HCT116 (cell line): ENCODE measurements at places on chromosomes 5 and 9.

DNA sequence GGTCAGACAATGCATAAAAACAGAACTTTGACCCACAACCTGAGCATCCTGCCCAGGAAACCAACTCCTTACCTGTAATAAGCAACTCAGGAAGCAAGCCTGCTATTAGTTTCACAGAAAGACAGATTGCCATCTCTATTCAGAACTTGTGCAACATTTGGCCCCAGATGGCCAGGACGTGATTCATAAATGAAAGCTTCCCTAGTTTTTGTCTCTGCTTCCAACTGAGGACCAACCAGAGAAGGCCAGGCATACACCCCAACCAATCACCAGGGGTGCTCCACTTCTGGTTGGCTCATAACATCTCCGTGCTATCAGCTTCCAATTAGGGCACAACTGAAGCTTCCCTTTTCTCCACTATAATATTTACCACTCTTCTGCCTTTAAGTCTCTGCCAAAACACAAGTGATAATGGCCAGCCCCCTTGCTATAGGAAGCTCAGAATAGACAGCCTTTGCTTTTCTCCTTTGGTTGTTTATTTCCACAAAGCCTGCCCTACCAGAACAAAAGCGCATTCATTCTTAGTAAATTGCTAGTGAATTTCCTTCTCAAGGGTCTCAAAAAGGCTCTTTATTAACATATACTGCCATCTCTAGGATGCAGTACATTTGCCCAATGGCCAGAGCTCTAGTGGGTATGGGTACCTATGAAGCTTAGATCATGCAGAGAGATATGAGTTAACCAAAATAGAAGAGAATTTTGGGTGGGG is 289.7 kb upstream of the DAP start:
- no peak for DNase-seq

- no peak for DNase-seq
Measured at GRCh38 chr9:110130791-110131416, 77.1 kb downstream of the C9orf152 start.

- no peak for DNase-seq
Measured at GRCh38 chr5:24805230-24805629, 160.5 kb upstream of the CDH10 start.

GRCh38 chr9:113665064-113665463 is 201.5 kb downstream of the RGS3 start:
- no peak for DNase-seq

- DNase-seq: no peak
Measured at GRCh38 chr5:115558388-115558956, 13.9 kb upstream of the FEM1C start.

- DNase-seq: no peak
Measured at GRCh38 chr9:108039493-108039892, 549.9 kb upstream of the KLF4 start.

DNA sequence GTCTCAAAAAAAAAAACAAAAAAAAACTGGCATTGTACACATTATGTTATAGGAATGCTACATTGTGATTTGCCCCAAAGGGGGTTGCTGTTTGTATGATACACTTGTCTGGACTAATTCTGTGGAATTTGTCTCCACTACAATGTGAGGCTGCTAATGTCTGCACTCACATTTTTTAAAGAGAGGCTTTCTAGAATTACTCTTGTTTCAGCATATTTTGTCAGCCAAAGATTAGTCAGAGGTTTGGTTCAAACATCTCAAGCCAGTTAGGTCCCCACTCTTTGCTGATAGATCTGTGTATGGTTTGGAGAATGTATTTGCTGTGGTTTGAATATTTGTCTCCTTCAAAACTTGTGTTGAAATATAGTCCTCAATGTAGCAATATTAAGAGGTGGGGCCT is 59.3 kb upstream of the ZNF169 start:
- no peak for DNase-seq

- no peak for DNase-seq
Measured at GRCh38 chr9:78769690-78770089, 472.8 kb downstream of the PSAT1 start.

- DNase-seq: no peak
Measured at GRCh38 chr9:107794259-107794658, 304.7 kb upstream of the KLF4 start.

- DNase-seq: no peak
Measured at GRCh38 chr5:100779669-100780375, 123.3 kb downstream of the ST8SIA4 start.

DNA sequence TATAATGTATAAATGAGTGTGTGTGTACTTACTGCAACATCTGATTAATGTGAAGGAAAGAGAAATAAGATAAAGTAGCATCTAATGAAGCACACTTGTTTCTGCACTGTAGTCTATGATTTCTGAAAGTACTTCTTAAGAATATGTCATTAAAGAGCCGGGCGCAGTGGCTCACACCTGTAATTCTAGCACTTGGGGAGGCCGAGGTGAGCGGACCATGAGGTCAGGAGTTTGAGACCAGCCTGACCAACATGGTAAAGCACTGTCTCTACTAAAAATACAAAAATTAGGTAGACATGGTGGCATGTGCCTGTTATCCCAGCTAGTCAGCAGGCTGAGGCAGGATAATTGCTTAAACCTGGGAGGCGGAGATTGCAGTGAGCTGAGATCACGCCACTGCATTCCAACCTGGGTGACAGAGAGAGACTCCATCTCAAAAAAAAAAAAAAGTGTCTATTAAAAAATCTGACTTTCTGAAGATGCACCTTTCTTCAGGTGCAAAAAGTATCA is 556.9 kb downstream of the PTPRD start:
- no peak for DNase-seq

DNA sequence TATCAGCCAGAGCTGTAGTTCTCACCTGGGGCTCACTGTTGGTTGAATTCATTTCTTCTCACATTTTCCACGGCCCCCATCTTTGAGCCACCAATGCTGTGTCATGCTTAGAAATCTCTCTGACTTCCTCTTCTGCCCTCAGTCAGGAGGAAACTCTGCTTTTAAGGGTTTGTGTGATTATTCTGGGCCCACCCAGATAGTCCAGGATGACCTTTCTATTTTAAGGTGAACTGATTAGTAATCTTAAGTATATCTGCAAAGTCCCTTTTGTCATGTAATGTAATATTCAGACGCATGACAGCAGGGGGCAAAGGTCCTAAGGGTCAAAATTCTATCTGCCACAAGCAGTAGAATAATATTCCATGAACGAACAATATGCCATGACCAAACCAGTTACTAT is 88.4 kb downstream of the AK8 start:
- DNase-seq: no peak

DNA sequence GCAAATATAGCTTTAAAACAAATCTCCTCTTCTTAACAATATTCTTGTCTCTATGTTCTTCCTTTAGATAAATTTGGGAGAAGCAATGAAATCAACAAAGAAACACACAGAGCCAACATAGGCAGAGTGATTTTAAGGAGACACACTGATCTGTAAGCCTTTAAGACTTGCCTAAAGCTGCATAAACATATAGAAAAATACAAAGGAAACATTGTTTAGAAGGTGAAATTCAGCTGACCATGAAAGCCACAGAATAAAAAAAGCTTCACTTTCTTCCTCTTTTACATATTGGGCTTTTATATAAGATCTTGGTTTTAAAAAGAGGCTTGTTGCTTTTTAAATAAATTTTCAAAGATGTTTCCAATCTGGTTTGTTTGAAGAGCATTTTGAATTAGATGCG is 1277.5 kb downstream of the EFNA5 start:
- no peak for DNase-seq

DNA sequence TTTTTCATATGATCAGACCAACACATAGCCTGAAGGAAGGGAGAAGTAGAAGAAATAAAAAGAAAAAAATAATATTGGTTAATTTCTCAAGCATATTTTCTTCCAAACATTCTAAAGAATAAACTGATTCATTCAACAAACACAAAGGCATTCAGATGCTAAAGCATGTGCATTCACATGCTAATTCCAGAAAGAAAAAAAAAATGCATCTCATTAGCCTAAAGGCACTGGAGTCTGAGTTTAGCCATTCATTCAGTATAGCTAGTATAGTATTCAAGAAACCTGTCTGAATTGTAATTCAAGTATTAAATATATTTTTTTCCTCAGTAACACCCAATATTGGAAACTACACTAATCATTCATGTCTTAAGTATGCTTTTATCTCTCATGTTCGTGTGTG is 61.0 kb upstream of the FER start:
- no peak for DNase-seq

DNA sequence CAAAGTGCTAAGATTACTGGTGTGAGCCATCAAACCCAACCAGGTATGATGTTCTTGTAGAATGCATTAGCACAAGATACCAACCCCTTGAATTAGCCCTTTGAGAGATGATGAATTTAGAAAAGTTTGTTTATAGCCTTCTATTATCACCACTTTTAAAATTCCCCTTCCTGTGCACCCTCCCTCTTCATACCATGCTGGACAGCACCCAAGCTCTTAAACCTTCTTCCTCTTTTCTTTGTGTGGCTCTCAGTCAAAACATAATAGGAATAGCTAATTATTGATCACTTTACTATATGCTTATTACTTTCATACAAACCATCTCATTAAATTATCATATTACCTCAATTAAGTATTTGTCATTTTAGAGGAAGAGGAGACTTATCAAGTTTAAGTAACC is 87.6 kb upstream of the TMED7 start:
- DNase-seq: no peak

GRCh38 chr5:62206150-62206829 is 99.7 kb upstream of the KIF2A start:
- peak; percentile 38 for DNase-seq

DNA sequence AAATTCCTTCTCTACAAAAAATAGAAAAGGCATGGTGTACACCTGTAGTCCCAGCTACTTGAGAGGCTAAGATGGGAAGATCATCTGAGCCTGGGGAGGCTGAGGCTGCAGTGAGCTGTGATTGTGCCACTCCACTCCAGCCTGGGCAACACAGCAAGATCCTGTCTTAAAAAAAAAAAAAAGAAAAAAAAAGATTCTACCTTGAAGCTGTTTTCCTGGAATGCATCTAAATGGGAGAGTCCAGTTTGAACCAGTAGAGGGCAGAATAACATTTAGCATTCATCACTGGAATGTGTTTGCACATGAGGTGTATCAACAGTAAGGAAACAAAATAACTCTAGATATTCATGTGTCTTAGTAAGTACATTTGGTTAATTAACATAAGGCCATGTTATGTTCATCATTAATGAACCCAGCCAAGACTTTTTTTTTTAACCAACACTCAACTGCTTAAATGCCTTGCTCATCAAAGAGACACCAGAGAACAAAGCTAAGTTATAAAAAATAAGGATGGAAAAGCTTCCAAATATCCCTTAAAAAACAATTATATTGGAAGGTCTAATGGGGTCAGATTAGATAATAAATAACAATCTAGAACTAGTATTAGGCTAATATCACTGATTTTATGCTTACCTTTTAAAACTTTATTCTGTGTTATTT is 16.1 kb downstream of the IFNE start:
- peak; percentile 61 for DNase-seq

- no peak for DNase-seq
Measured at GRCh38 chr9:121725008-121725775, 73.8 kb downstream of the DAB2IP start.

DNA sequence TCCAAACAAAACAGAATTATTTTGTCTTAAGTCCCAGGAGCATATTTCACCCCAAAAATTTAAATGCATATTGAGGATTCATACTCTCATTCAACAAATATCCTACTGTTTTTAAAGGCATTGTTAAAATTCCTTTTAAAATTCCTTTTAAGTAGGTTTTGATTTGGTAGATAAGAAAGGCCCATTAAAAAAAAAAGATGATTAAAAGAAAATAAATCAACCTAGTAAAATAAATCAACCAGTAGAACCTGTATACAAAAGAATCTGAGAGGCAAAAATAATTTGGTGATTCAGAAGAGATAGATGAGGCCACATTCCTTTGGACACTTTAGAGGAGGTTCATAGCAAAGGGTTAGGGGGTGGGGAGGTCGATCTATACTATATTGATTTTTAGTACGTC is 585.3 kb upstream of the TLE4 start:
- DNase-seq: no peak

DNA sequence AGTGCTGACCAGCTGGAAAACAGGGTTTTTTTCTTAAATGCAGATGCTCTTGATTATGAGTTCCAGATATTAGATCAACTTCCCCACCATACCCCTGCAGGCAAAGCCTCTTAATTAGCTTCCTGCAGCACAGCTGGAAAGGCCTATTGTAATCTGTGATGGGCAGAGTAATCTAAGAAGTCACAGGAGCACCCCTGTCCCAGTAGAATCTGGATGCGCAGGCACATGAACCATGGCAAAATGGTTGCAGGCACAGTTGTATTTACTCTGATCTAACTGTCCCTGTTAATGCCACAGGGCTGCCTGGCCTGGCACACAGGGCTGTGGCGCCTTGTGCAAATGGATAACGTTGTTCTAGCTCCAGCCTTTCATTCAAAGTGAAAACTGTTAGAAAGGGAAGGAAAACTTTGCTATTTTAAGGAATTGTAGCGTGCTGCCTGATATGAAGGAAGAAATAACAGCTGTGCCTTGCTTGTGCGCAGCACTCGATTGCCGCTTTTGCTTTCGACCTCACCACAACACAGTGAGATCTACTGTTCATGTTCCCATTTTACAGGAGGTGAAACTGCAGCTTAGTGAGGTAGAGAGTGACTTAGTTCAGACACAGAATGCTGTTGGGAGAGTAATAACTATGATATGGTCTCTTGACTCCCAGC is 2.3 kb downstream of the TGFBI start:
- DNase-seq: no peak

GRCh38 chr9:129687391-129687790 is 21.9 kb downstream of the PRRX2 start:
- DNase-seq: no peak

DNA sequence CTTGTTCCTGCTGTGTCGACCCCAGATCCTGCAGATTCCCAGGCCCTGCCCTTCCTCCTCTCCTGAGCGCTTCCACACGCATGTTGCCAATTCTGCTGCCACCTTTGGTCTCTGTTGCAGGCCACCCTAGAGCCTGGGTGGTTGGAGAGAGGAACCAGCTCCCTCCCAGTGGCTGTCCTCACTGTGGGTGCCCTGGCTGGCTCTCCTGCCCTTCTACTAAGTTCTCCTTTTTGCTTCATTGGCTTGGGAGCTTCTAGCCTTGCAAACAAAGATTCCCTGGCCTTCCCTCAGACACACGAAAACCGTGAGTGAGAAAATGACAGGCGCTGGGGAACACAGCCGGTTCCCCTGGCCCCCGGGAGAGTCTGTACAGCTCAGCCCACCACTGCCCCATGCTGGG is 14.2 kb upstream of the NCS1 start:
- DNase-seq: no peak

DNA sequence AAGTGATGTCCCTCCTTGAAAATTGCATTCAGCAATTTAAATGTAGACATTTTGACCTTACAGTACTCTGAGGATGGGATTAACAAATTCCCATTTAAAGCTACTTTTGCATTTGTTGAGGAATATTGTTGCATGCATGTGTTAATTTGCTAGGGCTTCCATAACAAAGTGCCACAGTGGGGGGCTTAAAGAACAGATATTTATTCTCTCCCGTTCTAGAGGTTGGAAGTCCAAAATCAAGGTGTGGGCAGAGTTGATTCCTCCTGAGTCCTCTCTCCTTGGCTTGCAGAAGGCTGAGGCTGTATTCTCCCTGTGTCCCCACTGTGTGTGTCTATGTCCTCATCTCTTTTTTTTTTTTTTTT is 51.8 kb upstream of the CDK20 start:
- DNase-seq: no peak

GRCh38 chr5:32229586-32229985 is 55.5 kb upstream of the GOLPH3 start:
- no peak for DNase-seq
